ENCODE measurements at places on chromosomes 11 and 22.

GRCh38 chr11:97309291-97309690, 919.5 kb downstream of the JRKL start:
- no peak for DNase-seq

- no peak for DNase-seq
These were observed 573.7 kb upstream of the ANO3 start for GRCh38 chr11:25758145-25758661.

DNA sequence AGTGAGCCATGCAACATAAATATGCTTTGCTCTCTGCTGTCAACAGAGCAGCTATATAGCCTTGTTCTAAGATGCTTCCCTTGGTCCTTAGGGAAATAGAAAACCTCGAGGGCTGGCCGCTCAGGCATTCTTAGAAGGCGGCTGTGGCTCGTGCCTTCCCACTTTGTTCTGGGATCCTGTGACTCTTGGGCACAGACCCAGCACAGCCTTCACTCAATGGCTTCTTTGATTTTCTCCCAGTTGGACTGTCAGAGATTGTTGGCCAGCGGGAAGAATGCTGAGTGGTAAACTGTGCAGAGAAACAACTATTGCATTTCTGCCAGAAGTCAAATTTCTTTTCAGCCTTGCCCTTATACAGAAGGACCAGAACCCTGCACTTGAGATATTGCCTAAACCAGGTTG, 9.5 kb upstream of the MICAL2 start:
- DNase-seq: no peak

DNA sequence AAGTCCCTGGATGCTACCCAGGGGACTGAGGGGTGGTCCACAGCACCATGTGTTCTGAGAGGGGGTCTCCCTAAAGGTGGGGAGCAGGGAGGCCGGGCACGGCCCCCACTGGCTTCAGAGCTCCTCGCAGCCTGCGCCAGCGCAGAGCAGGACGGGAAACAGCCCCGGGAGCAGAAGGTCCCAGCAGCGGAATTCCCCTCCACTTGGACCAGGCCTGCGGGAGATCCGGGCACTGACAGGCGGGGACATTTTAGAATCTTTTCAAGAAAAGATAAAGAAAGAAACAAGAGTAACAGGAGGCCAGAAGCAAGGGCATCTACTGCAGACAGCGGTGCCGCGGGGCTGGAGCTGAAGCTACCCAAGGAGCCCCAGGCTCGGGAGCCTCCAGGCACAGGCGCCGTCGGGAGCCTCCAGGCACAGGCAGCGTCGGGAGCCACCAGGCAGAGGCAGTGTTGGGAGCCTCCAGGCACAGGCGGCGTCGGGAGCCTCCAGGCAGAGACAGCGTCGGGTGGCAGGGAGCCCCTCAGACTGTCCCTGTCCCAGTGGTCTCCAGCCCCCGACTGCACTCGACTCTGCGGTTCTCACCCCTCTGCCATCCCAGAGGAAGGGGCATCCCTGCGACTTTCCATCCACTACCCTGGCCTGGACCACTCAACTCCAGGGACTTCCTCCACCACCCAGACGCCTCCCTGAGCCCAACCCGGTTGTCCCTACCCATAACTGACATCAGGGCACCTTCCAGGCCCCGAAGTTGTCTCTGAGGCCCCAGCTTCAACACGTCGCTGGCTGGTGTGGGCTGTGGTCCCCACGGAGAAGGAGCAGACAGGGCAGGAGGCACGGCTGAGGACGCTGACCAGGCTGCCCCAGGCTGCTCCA, 211.1 kb downstream of the BRD1 start:
- no peak for DNase-seq

DNA sequence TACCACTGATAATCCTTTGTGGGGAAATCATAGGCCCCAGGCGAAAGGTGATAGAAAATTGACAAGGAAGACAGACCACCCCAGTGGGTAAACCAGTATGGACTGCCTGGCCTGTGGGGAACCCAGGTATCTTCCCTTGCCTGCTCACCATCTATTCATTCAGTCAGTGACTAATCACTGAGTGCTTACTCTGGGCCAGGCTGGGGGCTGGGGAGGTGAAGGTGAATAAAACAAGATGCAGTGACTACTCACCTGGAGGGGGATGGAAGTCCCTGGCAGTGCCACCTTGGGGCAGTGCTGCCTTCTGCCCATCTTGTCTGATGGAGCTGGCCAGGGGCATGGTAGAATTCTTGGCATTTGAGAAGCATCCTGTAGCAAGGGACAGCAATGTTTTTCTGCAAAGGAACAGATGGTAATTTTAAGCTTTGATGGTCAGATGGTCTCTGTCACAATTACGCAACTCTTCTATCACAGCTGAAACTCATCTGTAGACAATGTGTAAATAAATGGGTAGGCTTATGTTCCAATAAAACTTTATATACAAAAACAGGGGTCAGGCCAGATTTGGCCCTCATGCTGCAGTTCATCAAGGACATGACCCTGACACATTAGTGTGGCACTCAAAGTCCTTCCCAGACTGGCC, 4.6 kb downstream of the ISX start:
- no peak for DNase-seq

GRCh38 chr11:130092661-130093060, 23.0 kb downstream of the APLP2 start:
- DNase-seq: no peak

- DNase-seq: no peak
These were observed 36.3 kb upstream of the POLA2 start for GRCh38 chr11:65225279-65226102.

DNA sequence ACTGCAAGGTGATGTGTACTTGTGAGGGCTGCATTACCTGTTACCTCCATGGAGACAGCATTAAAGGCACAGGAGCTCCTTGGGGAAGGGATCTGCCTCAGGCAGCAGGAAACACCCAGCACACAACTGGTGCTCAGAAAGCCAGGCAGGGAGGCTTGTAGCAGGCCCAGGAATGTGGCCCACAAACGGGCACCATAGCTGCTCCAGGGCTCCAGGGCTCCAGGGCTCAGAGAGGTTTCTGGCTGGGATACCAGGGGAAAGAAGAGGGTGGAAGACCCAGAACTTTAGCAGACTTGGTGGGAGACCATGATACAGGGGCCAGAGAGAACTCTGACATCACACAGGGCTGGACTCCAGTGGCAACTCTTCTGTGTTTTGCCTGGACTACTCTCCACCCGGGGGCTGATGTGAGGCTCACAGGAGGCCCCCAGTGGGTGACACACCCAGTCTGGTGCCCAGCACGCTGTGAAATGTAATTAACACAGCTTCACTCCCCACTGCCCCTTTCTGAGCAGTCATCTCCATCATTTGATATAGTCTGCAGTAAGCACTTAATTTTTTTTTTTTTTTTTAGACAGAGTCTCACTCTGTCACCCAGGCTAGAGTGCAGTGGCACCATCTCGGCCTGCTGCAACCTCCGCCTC, 14.7 kb upstream of the SULT4A1 start:
- DNase-seq: no peak

- DNase-seq: no peak
These were observed 21.8 kb upstream of the WNT7B start for GRCh38 chr22:45998638-45999378.

DNA sequence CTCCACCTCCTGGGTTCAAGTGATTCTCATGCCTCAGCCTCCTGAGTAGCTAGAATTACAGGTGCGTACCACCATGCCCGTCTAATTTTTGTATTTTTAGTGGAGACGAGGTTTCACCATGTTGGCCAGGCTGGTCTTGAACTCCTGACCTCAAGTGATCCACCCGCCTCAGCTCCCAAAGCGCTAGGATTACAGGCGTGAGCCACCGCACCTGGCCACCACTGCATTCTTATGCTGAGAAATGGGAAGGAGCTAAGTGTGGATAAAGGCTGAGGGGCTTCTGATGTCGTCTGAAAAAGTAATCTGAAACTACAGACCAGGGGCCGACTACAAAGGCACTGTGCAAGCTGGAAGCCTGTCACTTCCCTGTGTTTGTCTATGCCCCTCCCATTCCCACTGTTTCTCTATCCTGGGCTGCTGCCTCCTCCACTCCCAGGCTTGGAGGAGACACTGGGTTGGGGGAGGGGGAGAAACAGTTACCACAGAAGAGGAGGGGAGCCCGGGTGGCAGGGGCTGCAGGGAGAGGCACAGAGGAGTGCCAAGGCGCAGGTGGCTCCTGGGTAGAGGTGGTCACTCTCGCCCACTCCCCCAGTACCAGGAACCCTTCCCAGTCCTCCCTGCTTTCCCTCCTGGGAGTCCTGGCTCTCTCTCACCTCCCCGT, 2.9 kb upstream of the MTA2 start:
- no peak for DNase-seq

GRCh38 chr11:112999520-112999919, 38.3 kb downstream of the NCAM1 start:
- no peak for DNase-seq

All from stimulated activated CD8-positive, alpha-beta memory T cell treated with anti-CD3 and anti-CD28 coated beads, Interleukin-4, amount 100 ng/mL, for 4 hours (primary cell).